ENCODE measurements at places on chromosomes 5 and 9. TPM values are rescaled to one million over a fixed set of nuclear protein-coding genes. Genes with fewer than 3 reads are reported as not detected.

MARCHF3 gene
- total RNA-seq: 10.7 TPM

GABRP gene
- not detected for total RNA-seq

CAMK4 gene
- total RNA-seq: 10.8 TPM

SPINK13 gene
- total RNA-seq: 0.37 TPM

MSANTD3 gene
- 83.2 TPM for total RNA-seq

MYORG gene
- 1.2 TPM for total RNA-seq

Data from uterine smooth muscle cell (primary cell).